ENCODE measurements at places on chromosomes 1 and 21.

GRCh38 chr1:162185314-162186025 lies 116.0 kb downstream of the NOS1AP start:
- DNase-seq: no peak

DNA sequence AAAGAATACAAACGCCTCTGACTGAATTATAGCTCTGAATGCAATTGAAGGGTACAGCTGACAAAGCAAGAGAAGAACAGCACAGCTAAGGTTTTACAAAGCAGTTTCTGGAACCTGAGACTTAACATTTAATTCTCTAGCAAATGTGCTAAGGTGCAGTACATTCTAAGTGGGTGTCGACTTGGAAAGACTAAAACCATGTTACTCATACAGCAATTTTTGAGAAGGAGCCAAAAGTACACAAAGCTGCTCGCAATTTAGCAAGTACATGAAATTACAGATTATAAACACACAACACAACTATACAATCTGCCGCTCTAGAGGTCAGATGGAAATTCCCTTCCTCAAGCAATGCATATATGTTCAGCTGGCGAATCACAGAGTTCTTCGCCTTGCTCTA lies 121.9 kb downstream of the TIAM1 start:
- DNase-seq: no peak

- DNase-seq: no peak
Measured at GRCh38 chr1:233554037-233554436, 59.9 kb upstream of the KCNK1 start.

DNA sequence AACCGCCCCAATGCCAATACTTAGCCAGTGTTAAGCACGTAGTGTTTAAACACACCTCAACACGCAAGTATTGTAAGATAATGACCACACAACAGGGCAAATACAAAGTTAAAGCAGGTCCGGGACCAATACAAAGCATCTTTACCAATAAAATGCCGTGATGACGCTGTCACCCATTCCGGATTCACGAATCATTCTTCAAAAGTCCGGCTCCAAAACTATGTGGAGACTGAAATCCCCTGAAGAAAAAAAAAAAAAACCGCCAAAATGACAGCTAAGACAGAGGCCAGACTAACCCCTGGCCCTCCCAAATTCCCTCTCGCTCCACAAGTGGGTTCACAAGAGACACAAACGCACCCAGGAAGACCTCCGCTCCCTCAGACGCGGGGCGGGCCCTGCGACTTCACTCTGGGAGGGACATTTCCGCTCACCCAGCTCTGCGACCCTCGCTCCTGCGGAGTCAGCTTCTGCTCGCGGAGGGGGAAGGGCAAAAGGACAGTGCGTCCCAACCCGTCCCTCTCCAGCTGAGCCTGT lies 625 bp upstream of the DARS2 start:
- no peak for DNase-seq

- no peak for DNase-seq
Measured at GRCh38 chr1:174219606-174220370, 60.5 kb downstream of the RABGAP1L start.

- DNase-seq: no peak
Measured at GRCh38 chr1:69649383-69649990, 81.8 kb downstream of the LRRC7 start.

DNA sequence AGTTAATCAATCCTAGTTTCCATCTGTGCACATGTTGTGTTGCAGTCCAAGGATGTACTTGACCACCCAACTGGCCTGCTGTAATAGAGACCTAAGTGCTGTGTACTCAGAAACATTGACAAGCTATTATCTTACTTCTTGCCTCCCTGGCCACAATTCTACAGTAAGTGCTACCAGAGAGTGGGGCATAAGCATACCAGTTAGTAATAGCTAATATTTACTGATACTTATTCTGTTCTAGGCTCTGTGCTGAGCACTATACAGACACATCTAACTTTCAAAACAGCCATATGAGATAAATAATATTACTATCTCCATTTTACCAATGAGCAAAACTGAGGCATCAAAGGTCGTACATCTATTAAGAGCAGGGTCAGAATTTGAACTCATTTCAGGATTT lies 49.5 kb upstream of the NPL start:
- no peak for DNase-seq

DNA sequence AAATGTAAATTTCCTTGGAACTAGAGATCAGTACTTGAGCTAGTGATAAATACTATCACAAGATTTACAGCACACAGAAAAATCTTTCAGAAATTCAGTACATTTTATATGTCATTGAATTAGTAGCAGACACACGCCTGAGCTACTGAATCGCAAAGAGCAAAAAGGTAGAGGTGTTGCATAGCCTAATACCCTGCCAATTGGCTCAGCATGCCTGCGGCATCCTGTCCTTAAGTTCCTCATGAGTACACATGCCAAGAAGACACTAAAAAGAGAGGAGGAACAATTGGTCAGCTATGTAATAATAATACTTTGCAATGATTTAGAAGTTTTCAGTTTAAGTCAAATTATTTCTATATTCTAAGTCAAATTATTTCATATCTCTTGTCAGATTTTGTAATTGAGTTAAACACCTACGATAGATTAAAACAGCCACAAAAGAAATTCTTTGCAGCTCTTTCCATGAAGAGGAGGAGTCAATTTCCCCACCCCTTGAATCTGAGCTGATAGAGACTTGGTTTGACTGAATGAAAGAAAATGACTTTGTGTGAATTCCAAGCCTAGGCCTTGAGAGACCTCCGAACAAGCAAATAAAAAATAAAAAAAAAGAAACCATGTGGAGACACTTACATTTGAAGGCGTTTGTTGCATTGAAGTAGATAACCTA lies 36.2 kb upstream of the PKN2 start:
- DNase-seq: no peak

GRCh38 chr21:16086936-16087335 lies 357.2 kb downstream of the USP25 start:
- DNase-seq: no peak

Data from colonic mucosa (tissue), 4 donors.